ENCODE measurements at places on chromosomes 6 and 20.

- no peak for DNase-seq
Observed at GRCh38 chr6:15375638-15376290, 129.9 kb downstream of the JARID2 start.

DNA sequence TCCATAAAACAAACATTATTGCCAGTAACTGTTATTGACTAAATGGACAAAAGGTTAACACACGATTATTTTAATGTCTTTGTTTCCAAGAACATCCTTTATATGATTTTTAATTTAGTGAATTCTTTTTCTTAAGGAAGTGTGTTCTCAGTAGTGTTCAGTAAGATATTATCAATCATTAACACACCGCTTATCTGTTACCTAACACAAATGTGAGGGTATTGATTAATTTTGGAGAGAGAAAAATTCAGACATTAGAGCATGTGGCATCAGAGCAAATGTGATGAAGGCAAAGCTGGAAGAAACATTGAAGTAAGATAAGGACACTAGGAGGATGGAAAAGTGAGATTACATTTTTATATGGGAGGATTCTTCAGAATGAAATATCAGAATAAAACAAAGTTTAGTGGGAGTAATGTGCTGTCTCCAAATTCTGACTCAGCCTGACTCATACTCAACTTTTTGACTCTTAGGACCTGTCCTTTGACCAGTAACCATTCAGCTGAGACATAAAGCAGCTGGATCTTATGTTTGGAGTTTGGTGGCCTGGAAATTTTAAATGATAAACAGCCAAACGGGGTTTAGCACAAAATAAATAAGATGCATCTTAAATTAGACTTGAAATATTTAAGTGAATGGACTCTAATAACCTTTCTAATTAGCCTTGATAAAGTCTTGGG lies 348.6 kb downstream of the CD109 start:
- DNase-seq = no peak

GRCh38 chr20:25191051-25191450 lies 4.5 kb upstream of the ENTPD6 start:
- no peak for DNase-seq

GRCh38 chr6:119517428-119517827 lies 167.9 kb upstream of the MAN1A1 start:
- DNase-seq = peak; percentile 24

DNA sequence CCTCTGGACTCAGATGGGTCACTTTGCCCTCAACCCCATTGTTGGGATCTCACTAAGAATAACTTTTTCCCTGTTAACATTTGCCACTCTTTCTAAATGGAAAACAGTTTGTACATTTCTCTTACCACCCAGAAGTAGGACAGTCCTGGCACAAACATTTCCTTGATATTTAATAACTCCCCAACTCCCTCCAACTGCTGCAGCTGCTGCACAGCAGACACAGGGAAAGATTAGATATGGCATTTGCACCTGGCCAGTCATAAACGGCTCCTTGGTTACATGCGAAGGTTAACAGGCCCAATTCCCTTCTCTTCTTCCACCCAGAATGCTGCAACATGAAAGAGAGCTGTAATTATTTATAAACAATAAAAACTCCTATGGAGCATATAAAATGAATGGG lies 55.9 kb upstream of the SOX4 start:
- DNase-seq = no peak

GRCh38 chr6:2740581-2740980 lies 10.1 kb downstream of the MYLK4 start:
- no peak for DNase-seq

GRCh38 chr6:36196113-36196879 lies at the start of gene BRPF3:
Gene BRPF3, plus strand, starts transcription at chr6:36196744. Its CDS starts 3,579 bp downstream, at chr6:36200323.
- peak; percentile 84 for DNase-seq

GRCh38 chr6:152727507-152727906 lies 23.1 kb upstream of the VIP start:
- DNase-seq = no peak

GRCh38 chr6:16168858-16169257 lies 40.0 kb downstream of the MYLIP start:
- peak; percentile 60 for DNase-seq

GRCh38 chr6:7910654-7911344 lies at the start of gene TXNDC5:
Gene TXNDC5, minus strand, starts transcription at chr6:7910788. Its CDS starts 12 bp downstream, at chr6:7910776.
- DNase-seq = peak; percentile 72

DNA sequence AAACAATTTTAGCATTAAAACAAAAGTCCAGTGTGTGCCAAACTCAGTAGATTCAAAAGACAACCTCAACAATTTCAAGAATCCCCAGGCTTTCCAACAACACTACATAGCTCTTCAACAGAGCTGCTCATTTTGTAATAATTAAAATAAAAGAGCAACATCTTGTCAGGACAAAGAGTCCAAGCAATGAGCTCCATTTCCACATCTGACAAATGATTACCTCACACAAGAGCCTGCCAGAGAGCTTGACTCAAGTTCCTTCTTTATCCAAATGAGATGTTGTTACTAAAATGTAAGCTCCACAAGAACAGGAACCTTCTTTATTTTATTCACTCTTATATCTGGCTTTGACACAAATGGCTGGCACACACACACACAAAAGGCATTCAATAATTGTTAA lies 449.8 kb downstream of the HACE1 start:
- no peak for DNase-seq

GRCh38 chr6:44045672-44046015 lies 81.6 kb downstream of the MRPL14 start:
- no peak for DNase-seq

DNA sequence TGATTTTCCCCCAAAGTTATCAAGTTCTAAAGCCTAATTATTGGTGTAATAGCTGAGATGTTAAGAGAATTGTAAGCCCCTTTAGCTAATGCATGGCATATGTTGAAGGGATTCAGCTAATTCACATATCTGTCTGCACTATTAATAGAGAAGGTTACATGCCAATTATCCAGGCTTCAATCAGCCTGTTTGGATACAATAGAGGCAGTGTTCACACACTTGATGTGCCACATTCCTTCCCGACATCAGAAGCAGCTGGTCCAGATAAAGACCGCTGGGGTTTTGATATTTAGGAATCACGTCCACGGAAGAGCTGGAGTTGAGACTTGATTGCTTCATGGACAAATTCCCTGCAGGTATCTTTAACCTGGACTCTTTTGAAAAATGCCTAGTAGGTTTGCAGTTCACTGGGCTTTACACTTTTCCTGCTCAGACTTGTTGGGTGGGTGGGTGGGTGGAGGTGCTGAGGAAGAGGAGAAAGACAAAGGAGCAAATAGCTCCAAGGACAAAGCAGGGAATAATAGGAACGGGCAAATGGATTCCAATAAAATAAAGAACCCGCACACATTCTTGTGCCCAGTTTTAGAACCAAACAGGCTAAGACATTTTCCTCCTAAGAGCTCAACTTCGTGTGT lies 142.6 kb upstream of the ZNF217 start:
- DNase-seq = no peak

- no peak for DNase-seq
Observed at GRCh38 chr6:125370343-125370742, 68.6 kb upstream of the HDDC2 start.

- peak; percentile 73 for DNase-seq
Observed at GRCh38 chr6:29887819-29888776, 54.2 kb upstream of the HLA-A start.

DNA sequence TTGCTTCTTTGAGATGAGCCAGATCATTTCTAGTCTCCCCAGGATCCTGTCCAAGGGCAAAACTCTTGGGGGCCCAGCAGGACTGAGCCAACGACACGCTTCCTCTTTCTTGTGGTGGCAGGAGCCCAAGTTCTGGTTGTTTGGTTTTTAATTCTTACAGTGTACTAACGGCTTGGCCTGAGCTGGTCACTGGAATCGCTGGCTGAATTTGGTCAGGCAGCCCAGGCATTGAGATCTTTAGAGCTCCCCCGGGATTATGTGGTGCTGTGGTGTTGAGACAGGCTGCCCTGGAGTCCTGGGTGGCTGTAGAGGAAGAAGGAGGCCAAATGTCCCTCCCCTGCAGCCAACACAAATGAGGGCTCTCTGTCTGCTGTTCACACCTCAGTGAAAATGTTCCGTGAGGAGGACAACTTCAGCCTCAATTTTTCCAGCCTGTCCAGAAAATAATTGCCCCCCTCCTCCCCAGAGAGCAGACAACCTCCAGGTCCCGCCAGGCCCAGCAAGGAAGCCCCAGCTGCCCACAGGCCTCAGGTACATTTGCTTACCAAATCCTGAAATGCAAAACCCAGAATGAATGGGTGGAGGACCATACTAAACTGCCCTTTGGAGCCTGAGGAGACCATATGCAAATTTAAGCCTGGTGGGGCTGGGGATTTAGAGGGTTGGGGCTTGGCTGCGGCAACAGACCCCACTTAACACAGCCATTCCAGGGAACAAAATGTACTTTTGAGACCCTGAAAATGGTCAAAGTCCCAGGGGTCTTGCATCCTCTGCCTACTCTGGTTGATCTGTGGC lies 23.6 kb downstream of the BNIP5 start:
- peak; percentile 81 for DNase-seq

DNA sequence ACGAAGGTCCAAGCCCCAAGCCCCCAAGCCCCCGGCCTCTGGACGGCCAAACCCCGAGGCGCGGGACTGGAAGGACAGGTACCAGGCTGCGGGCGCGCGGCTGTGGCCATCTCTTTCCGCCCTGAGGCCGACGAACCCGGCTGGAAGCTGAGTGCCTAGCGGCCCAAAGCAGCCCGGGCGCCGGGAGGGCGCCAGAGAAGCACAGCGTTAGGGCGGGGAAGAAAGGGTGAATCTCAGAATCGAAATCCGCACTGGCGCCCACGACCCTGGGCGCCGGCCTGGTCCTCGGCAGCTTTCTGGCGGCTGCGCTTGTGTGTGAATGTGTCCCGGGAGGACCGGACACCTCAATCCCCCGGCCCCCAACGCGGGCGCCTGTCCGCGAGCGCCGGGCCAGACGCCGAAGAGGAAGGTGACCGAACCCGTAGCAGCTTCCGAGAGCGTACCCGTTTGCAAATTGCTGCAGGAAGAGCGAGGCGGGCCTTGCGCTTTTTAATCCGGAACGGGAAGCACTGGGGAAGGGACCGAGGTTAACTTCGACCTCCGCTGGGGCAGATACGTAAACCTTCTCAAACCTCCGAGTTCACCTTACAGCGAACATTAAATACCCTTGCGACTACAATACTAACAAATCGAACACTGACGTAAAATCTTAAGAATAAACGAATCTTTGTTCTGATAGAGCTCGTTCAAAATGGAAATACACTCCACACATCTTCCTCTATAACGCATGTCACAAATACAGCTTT lies 2.9 kb downstream of the NRN1 start:
- DNase-seq = no peak

GRCh38 chr6:143059663-143060353 lies 881 bp upstream of the AIG1 start:
- peak; percentile 86 for DNase-seq

DNA sequence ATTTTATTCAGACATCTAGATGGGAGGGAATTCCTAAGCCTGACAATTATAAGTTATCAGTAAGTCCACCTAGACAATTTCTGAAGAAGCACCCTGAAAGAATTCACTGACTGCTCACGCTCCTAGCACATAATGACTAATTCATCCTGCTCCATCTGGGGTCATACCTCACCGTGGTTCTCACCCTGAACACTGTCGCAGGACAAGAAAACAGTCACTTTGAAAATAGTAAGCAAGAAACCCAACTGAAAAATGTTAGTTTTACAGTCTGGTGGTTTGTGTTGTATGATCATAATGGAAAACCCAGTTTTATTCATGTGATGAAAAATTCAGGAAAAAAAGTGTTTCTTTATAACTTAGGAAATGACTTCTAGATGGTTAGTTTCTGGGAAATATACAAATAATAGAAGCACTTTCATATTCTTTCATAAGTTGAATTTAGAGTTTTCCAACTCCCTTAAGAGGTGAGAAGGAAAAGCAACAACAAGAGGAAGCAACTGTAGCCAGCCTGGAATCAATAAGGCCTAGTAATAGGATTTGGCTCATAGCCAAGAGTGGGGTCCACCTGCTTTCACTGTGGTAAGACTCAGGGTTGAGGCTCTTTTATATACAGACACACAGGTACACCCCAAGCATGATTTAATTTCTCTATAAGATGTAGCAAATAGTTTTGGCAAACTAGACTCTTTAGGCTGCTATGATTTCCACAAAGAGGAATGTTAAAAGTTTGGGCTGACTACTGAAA lies 94.1 kb downstream of the HIVEP2 start:
- DNase-seq = no peak

DNA sequence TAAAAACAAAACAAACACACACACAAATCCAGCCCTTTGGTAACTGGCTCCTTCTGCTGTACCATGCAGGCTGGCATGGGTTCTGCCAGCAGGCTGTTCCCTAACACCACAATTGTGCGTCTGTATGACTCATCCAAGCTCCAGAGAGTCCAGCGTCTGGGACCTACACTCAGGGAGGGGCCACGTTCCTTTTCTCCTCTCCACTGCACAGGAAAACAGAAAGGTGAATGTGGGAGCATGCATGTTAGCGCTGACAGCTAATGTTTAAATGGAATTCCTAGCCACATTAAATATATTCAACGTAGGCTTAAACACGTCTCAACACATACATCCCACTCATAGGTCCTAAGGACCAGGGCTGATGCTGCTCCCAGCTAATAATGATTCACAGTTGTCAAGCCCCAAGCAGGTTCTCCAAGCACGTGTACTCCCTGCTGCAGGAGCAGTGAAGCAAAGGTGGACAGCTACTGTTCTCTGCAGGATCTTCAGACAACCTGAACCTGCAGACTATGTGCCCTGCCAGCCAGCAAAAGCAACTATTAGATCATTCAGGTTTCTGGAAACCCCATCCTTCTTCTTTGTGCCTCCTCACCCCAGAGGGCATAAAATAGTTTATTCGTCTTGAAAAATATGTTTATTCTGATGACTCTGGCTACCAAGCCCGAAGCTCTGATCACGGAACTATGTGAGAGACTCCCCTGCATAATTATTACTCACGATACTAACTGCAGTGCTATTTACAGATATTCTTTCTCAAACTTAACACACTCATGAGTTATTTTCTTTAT lies 20.9 kb downstream of the MAP1LC3A start:
- no peak for DNase-seq

DNA sequence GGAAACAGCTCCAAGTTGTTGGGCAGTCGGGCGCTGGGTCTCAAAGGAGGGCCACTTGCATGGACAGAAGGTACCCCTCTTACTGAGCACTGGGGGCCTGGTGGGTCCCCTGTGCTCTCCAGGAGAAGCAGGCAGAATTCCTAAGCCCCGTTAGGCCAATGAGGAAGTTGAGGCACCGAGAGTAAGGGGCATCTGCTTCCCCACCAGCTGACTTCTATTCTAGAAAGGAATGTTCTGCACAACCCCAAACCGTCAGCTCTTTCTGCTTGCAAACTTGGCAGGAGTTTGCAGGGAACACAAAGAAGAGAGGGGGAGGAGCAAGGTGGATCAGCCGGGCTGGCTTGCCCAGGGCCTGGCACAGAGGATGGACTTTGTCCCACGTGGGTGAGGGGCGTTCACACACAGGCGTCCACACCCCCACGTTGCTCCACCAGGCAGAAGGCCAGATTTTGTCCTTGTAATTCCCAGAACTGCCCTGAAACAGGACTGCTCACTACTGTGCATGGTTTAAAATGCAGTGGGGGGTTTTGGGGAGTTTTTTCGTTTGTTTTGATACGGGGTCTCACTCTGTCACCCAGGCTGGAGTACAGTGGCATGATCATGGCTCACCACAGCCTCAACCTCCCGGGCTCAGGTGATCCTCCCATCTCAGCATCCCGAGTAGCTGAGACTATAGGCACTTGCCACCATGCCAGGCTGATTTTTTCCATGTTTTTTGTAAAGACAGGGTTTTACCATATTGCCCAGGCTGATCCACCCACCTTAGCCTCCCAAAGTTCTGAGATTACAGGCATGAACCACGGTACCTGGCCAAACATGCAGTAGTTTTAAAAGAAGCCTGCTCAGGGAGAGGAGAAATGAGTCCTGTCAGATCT lies 93.3 kb downstream of the SNX5 start:
- DNase-seq = no peak
